ENCODE measurements at places on chromosomes 2 and 18. TPM values are rescaled to one million over a fixed set of nuclear protein-coding genes. Genes with fewer than 3 reads are reported as not detected.
A peak's percentile ranks its signal among the peaks of the same experiment; 100 is the strongest.

- DNase-seq: peak; percentile 85
These were observed 284.1 kb downstream of the DSEL start for GRCh38 chr18:67232406-67232805.

GRCh38 chr2:174035981-174036742, 71.0 kb upstream of the SP3 start:
- peak; percentile 18 for DNase-seq

DNA sequence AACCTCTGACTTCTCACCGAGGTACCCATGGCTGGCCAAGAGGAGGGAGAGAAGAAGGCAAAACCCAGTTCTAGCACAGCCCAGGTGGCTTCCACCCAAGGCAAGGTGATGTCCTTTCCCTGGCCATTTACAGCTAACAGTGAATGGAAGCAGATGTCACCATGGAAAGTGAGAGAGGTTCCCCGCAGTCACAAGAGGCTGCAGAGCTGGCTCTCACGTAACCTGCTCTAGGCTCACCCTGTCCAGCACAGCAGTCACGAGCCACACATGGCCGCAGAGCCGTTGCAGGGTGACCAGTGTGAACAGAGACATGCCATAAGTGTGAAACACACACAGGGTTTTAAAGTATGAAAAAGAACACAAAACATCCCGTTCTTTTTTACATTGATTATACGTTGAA, 169.4 kb downstream of the TNS1 start:
- DNase-seq: no peak

Gene SPP2
- not detected for total RNA-seq

Gene IL1RL2
- not detected for total RNA-seq
